Cortex of kidney (tissue), 1 donor: ENCODE measurements at places on chromosomes 3 and 15.

DNA sequence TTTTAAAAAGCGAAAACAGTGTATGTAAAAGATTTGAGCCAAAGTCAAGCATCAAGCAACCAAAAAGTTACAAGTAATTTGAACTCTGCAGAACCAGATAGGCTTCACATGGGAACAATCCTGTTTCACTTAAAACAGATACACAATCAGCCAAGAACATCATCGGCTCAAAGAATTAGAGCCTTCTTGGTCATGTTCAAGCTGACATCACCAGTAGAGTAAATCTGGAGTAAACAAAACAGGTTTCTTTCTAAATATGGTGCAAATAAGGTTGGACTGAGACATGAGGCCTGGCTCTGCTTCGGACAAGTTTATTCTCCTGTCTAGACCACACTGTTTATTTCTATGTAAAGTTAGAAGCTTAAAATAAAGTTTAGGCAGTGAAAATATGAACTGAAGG lies 116.0 kb downstream of the GMNC start:
- no peak for DNase-seq

GRCh38 chr15:80450811-80451321 lies 46.7 kb downstream of the ARNT2 start:
- no peak for DNase-seq

- DNase-seq = no peak
Measured at GRCh38 chr3:119967353-119968006, 126.8 kb downstream of the GSK3B start.

GRCh38 chr3:88032245-88032644 lies 26.6 kb downstream of the CGGBP1 start:
- no peak for DNase-seq

- DNase-seq = no peak
Measured at GRCh38 chr15:66707310-66708082, 5.5 kb downstream of the SMAD6 start.

- DNase-seq = no peak
Measured at GRCh38 chr3:130543322-130543721, 26.3 kb downstream of the COL6A6 start.

GRCh38 chr15:101810876-101811275 lies 1.1 kb upstream of the OR4F15 start:
- no peak for DNase-seq

GRCh38 chr3:113261626-113262303 lies 50.4 kb downstream of the BOC start:
- DNase-seq = no peak

DNA sequence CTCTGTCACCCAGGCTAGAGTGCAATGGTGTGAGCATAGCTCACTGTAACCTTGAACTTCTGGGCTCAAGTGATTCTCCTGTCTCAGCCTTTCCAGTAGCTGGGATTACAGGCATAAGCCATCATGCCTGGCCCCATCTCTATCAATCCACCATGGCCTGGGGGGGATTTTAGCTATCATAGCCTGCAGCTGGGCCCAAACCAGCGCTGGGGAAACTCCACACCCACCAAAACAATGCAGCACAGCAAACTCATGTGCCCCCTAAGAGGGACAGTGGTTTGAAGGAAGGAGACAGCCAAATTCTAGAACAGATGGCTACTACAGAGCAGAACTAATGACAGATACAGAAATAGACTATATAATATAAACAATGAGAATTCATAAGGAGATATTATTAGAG lies 13.8 kb upstream of the NSMCE3 start:
- no peak for DNase-seq

DNA sequence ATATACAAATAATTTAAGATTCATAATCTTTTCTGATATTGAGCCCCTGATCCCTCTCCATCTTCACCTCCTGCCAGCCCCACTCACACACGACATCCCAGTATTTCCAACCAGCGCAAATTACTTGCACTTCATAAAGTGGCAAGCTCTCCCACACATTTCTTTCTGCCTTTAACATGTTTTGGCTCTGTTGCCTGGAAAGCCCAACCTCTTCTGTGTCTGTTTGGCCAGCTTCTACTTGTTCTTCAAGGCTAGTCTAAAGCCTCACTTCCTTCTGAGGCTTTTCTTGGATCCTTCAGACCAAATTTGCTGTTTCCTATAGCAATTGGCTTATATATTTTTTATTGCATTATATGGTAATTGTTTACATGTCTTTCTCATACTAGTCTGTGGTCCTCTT lies 5.1 kb upstream of the TM6SF1 start:
- no peak for DNase-seq

DNA sequence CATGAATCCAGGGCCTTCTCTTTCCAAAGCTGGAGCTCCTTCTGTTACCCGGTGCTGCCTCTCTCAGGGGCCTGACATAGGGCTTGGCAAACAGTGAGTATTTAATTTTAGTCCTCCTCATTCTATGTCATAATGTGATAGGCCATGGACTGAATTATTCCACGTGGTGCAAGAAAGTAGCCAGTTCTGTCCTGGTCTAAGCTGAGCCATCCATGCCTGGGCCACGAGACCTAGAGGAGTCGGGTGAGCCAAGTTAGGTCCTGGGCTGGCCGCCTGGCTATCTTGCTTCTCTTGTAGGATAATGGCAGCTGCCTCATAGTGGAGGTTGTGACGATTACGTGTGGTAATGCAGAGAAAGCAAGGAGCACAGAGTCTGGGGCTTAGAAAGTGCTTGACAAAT lies 170.6 kb downstream of the FAM43A start:
- no peak for DNase-seq

DNA sequence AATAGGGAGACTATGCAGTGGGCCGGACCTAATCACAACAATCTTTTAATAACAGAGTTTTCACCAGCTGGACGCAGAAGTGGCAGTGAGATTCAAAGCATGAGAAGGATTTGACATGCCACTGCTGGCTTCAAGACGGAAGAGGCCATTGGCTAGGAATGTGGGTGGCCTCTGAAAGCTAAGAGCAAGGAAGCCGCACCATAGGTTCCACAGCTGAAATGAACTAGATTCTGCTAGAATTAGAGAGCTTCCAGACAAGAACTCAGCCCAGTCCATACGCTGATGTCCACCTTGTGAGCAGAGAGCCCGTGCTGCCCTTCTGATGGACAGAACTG lies 6.9 kb upstream of the NCBP2 start:
- DNase-seq = no peak

DNA sequence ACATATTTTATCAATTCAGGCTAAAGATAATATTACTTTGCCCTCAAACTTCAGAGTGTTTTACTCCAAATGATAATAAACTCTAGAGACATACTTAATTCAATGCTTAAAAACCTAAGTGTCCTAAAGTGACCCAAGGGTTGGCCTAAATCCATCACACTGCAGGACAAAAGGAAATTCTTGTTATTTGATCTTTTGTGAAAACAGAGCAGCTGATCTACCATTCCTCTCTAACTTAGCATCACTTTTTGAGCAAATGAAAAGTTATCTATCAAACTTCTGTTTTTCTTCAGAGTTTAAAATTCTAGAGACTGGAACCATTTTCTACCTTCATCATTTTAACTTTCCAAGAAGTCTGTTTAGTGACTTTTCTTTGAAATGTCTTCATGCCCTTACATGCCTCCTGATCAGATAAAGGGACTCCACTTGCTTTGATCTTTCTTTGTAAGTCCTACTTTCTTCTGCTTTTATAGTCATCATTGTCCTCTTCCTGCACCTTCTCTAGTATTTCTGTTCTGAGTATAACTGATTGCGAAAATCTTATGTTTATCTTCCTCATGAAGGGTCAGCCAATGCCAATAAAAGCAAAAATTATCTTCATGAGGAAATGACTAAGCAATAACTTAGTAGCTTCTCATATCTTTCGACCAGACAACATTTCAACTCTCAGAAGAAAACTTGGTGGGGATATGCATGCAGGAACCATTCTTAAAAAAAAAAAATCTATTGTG lies 378.7 kb upstream of the TGFBR2 start:
- DNase-seq = no peak

DNA sequence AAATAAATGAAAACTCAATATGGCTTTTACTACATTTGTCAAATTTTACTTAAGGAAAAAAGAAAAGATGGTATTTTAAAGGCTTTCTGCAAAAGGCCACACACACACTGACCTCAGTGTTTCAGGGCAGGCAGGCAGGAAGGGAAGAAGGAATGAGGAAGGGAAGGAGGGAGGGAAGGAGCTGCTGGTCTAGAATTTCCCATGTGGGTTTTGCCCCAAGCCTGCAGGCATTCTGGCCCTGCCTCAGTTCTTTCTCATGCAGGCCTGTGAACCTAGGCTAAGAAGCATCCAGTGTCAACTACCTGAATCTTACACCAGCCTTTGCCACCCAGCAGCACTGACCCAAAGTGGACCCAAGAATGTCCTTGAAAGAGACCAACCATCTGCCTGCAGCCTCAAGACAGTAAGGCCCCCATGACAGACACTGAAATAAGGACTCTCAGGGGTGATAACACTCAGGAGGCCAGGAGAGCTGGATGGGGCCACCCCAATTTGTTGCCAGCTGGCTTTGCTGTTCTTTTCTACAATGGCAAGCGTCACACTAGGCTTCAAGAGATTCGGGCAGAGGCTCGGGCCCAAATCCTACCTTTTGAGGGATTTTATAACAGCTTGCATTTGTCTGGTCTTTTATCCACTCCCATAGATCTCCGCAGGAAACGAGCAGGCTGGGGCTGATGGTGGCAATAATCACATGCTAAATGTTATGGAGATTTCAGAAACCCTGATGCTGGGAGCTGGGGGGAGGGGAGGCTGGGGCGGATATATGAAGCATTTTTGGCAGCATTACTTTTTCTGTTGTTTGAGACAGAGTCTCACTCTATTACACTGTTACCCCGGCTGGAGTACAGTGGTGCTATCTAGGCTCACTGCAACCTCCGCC lies 51.4 kb downstream of the XXYLT1 start:
- no peak for DNase-seq

DNA sequence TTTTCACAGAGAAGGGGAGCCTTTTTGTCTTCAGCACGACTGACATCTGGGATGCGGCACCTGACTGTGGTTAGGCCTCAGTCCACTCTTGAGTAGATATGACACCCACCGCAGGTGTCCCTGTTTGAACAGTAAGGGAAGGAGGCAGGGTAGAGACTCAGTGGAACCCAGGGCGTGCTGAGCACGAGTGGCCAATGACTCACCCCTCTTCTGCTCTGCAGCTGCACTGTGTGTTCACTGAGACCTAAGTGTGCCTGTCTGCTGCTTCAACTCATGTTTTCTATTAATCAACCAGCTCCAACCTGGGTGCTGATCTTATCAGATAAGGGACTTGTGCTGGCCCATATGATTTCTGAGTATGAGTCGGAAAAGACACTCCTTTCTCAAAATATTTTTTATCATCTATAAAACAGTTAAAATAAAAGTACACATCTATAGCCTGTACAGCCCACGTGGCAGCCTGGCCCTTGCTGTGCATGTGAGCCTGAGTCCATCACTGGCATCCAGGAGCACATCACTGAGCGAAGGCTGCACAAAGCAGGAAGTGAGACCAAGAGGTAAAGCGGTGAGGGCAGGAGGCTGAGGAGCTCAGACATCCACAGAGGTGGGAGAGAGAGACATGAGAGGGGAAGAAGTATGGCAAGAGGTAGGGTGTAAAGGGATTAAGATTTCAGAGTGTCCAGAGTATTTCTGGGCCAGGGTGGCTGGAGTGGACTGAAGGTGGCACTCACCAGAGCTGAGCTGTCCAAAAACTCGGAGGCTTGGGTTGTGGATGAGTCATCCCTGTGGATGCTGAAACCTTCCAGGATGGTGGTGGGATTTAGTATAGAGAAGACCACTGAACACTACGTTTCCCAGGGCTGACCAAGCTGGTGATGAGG lies 49.2 kb downstream of the SLC41A3 start:
- no peak for DNase-seq

- no peak for DNase-seq
Measured at GRCh38 chr3:82157952-82158351, 396.5 kb upstream of the GBE1 start.

GRCh38 chr15:52417957-52418356 lies 110.7 kb downstream of the MYO5A start:
- no peak for DNase-seq

DNA sequence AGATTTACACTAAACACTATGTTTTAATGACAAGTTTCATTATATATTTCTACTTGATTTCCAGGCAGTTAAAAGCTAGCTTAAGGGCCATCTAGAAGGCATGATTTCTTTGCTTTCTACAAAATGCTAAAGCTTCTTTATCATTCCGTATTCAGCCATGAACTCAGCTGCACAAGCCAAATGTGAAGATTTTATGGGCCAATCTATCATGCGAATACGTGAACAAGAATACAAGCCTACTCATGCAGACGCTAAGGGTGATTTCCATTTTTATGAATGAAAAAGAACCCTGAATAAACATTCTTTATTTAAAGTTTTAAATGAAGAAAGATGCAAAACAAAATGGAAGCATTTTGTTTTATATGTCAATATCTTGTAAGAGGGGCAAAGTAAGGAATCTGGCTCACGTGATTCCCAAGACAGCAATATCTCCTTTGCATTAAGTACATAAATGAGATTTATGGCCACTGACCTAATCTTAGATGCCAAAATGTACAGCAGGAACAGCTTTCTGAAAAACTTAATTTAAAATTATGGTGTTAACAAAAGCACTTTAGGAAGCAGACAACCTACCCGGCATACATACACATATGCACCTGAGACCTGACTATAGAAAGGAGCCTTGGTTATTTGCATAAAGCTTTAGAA lies 215.8 kb downstream of the DPH6 start:
- DNase-seq = no peak

DNA sequence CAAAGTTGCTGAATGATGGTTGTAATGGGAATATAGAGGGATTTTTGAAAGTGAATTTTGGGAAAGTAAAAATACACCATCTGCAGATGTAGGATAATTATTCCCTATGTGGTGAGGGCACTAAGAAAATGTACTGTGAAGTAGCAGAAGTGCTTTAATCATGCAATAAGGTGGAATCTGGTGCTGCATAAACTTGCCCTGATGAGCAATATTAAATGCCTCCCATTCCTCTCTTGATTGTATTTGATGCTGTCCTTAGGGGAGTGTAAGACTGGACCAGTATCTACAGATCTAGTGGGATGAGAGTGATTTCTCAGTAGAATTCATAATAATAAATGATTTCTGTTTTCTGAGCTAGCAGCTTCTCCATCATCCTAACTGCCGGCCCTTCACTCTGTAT lies 47.7 kb upstream of the ATP2C1 start:
- no peak for DNase-seq
